ENCODE measurements at places on chromosomes 2 and 18. TPM values are rescaled to one million over a fixed set of nuclear protein-coding genes. Genes with fewer than 3 reads are reported as not detected.

ALLC gene
- total RNA-seq, result not detected

HOXD4 gene
- 5.5 TPM for total RNA-seq

MPHOSPH10 gene
- 17.1 TPM for total RNA-seq

VWA3B gene
- total RNA-seq, result not detected

CNGA3 gene
- total RNA-seq, result not detected
